ENCODE measurements at places on chromosomes 2 and 18.

DNA sequence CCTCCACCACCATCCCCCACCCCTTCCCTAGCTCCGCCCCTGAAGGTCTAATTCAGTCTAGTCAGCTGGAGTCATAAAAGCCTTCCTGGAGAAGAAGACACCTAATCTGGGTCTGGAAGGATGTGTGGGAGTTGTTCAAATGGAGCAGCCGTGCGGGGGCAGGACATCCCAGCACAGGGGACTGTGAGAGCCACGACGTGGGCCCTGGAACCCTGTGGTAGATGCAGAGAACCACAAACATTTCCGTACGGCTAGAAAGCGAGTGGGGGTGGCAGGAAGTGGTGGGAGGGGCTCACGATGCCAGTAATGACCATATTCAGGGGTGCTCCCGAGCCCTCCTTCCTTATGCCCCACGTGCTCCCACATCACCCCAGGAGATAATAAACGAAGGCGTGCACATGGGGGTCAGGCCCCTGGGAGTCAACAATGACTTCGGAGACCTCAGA, 20.9 kb upstream of the COL6A3 start:
- H3K4me3 ChIP-seq, result peak overlapping the region; percentile 62
- DNase-seq, result peak; percentile 80
- peaks cover 75% of the 10 kb centered on the region for H3K4me1 ChIP-seq
- no peaks in the 10 kb centered on the region for H3K36me3 ChIP-seq

DNA sequence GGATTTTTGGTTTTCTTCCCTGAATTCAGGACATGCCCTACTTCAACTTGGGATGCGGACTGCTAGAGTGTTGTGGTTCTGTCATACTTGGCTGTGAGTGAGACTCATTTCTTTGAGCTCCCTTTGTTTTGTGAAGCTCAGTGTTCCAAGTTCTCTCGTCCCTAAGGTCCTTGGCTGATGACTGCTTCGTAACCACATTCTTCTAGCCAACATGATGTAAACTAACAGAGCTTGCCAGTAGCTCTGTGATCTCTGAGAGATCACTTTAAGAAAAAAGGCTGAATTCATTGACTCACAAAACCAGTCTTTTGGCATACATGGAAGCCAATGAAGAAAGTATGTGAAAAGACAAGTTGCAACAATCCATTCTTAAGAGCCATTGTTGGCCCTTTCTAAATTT, 96.9 kb upstream of the MSTN start:
- no peaks in the 10 kb centered on the region for H3K27me3 ChIP-seq
- no peaks in the 10 kb centered on the region for H3K4me1 ChIP-seq
- H3K4me3 ChIP-seq, result no peak overlapping the region
- no peak overlapping the region for H3K27ac ChIP-seq

DNA sequence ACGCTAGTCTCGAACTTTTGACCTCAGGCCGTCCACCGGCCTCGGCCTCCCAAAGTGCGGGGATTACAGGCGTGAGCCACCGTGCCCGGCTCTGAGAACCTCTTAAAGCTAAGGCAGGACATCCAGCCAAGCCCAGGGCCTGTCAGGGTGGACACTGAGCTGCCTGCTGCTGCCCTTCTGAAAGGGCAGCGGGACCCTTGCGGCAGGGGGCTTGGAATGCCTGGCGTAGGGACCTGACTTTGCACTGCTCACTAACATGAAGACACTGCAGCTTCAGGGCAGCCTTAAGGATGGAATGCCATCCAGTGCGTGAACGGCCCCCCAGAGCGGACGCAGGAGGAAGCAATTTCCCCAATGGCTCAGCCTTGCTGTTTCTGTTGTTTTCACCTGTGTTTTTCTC, 9.0 kb downstream of the CYS1 start:
- DNase-seq, result no peak
- no peak overlapping the region for H3K27ac ChIP-seq
- H3K4me3 ChIP-seq, result no peak overlapping the region

DNA sequence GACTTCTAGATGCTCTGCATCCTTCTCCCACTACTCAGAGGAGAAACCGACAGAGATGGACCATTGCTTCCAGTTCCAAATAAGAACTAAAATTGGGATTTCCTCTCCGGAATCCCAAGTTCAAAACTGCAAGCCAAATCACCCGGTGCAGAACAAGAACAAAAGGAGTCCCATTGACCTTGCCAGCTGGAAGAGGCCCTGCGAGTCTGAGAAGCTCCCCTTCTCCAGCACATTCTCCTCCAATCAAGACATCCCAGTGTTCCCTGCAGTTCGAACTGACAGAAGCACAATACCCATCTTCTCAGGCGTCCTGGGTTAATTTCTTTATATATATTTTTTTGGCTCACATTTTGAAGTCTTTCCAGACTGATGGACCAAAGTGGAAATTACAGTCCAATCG, 195.3 kb upstream of the MEIS1 start:
- no peak overlapping the region for H3K4me3 ChIP-seq
- DNase-seq, result no peak
- H3K27ac ChIP-seq, result no peak overlapping the region
- no peaks in the 10 kb centered on the region for H3K27me3 ChIP-seq
- H3K36me3 ChIP-seq, result no peaks in the 10 kb centered on the region
- no peaks in the 10 kb centered on the region for H3K4me1 ChIP-seq

GRCh38 chr18:45430041-45430440, 185.2 kb upstream of the SLC14A2 start:
- no peaks in the 10 kb centered on the region for H3K36me3 ChIP-seq
- H3K4me3 ChIP-seq, result no peak overlapping the region
- no peaks in the 10 kb centered on the region for H3K4me1 ChIP-seq

- H3K27me3 ChIP-seq, result no peaks in the 10 kb centered on the region
- peak overlapping the region; percentile 87 for H3K27ac ChIP-seq
- DNase-seq, result peak; percentile 29
- peaks cover 18% of the 10 kb centered on the region for H3K4me1 ChIP-seq
- peaks cover 6% of the 10 kb centered on the region for H3K36me3 ChIP-seq
These were observed 624 bp downstream of the METTL8 start for GRCh38 chr2:171432969-171433762.

- H3K36me3 ChIP-seq, result no peaks in the 10 kb centered on the region
- no peak overlapping the region for H3K4me3 ChIP-seq
- H3K27ac ChIP-seq, result no peak overlapping the region
- DNase-seq, result no peak
These were observed 424.4 kb upstream of the REG3G start for GRCh38 chr2:78601113-78601512.

- peaks cover 6% of the 10 kb centered on the region for H3K4me1 ChIP-seq
- DNase-seq, result no peak
- H3K4me3 ChIP-seq, result no peak overlapping the region
- H3K27me3 ChIP-seq, result no peaks in the 10 kb centered on the region
These were observed 93.6 kb downstream of the GYPC start for GRCh38 chr2:126749537-126749936.

DNA sequence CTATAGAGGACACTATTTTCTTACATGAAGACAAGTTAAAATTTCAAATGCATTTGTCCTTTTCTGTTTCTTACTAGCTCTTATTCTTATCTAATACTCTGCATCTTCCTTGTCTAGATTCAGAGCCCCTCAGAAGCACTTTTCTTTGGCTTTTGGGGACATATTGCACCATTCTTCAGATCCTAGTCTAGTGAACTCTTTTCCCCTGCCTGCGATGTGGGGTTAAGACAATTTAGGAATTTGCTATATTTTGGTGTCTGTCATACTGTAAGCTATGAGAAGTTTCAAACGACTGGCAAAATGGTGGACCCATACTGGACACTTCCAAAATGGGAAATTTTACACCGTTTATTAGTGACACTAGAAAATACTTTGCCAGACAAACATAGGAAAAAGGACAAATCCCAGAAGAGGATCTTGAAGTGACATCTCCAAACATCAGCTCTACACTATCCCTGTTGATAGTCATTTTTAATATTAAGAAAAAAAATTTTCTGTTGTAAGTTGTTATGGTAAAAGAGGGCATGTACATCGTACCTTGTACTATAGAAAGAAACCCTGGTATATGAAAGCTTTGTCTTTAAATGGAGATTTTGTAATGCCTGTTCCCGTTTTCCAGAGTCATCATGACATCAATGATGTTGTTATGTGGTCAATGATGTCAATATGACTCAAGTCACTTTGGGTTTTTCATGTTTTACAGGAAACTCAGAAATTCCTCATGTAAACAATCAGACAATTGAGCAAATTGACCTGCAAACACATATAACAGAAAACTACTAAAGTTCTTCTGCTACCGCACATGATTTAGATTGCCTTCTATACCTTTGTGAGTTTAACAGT, 4.4 kb upstream of the KYNU start:
- no peaks in the 10 kb centered on the region for H3K27me3 ChIP-seq
- H3K4me3 ChIP-seq, result no peak overlapping the region
- no peak for DNase-seq
- no peaks in the 10 kb centered on the region for H3K36me3 ChIP-seq
- H3K4me1 ChIP-seq, result no peaks in the 10 kb centered on the region
- H3K27ac ChIP-seq, result no peak overlapping the region

DNA sequence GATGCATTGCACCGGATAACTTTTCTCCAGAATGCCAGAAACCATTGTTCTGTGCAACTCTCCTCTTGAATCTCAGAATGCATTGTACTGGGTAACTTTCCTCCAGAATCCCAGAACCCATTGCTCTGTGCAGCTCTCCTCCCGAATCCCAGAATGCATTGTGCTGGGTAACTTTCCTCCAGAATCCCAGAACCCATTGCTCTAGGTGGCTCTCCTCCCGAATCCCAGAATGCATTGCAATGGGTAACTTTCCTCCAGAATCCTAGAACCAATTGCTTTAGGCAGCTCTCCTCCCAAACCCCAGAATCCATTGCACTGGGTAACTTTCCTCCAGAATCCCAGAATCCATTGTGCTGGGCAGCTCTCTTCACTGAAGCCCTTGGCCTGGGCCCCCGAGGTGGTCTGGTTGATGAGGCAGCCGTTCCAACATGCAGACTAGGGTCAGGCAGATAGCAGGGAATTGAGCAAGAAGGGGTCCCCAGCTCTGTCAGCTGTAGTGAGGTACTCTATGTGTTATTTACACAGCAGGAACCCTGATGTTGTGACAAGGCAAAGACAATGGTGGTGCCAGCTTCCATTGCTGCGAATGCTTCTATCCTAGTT, 9.4 kb downstream of the FOSL2 start:
- no peak overlapping the region for H3K4me3 ChIP-seq
- DNase-seq, result no peak
- no peaks in the 10 kb centered on the region for H3K27me3 ChIP-seq
- no peak overlapping the region for H3K27ac ChIP-seq

- no peak overlapping the region for H3K4me3 ChIP-seq
- no peak overlapping the region for H3K27ac ChIP-seq
- no peak for DNase-seq
These were observed 7.7 kb upstream of the TMSB10 start for GRCh38 chr2:84897773-84898172.

- no peaks in the 10 kb centered on the region for H3K36me3 ChIP-seq
- DNase-seq, result no peak
- no peaks in the 10 kb centered on the region for H3K4me1 ChIP-seq
- H3K27me3 ChIP-seq, result no peaks in the 10 kb centered on the region
- H3K4me3 ChIP-seq, result no peak overlapping the region
These were observed 53.5 kb upstream of the CAPN13 start for GRCh38 chr2:30860726-30861125.

DNA sequence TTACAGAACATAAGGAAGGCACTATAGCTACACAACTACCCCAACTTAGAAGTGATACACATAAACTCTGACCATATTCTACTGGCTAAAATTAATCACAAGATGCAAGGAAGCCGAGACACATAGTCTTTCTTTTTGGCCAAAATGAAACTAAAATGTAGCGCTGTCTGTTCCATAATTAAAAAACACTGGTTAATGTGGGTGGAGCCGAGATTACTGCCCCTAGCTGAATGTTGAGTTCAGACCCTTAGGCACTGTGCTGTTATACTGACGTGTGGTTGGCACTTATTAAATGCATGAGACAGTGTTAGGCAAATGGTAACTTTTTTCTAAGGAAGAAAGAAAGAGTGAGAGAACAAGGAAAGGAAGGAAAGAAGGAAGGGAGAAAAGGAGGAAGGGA, 254.6 kb upstream of the RND3 start:
- H3K27me3 ChIP-seq, result no peaks in the 10 kb centered on the region
- DNase-seq, result no peak
- H3K4me3 ChIP-seq, result no peak overlapping the region
- H3K4me1 ChIP-seq, result no peaks in the 10 kb centered on the region

DNA sequence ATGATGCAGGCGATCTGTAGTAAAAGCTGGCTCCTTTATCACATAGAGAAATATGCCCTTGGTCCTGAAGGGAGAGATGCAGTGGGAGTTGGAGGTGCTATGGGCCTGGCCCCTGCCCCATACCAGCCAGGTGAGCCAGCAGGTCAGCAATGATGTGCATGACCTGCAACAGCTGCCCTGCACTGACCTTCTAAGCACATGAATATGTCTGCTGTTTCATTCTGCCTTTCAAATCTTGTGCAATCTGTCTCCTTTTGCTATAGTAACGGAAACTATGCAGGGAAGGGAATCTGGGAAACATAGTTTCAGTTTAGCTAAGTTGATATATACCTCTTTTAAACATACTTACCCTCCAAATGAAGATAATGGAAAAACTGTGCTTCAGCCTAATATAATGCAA, 235.2 kb downstream of the TDRD15 start:
- H3K27me3 ChIP-seq, result no peaks in the 10 kb centered on the region
- H3K36me3 ChIP-seq, result no peaks in the 10 kb centered on the region

DNA sequence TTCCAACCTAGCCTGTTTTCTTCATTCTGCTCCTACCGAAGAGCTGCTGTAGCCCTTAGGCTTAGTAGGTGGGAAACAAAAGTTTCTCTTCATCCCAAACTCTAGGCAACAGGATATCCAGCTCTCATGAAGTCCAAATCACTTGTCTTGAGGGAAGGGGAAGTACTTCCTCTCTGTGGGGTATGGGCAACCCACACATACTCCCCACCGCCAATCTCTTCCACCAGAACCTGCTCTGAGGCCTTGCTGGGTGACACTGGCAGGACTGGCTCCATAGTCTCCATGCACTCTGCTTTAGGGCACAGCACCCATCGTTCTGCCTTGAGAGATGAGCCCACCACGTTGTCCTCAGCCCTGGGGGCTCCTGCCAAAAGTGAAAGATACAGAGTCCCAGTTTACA, 173.0 kb downstream of the NCK2 start:
- no peaks in the 10 kb centered on the region for H3K27me3 ChIP-seq
- H3K27ac ChIP-seq, result no peak overlapping the region
- peaks cover 12% of the 10 kb centered on the region for H3K4me1 ChIP-seq
- DNase-seq, result no peak
- no peaks in the 10 kb centered on the region for H3K36me3 ChIP-seq

GRCh38 chr2:128781166-128781565, 462.5 kb upstream of the HS6ST1 start:
- no peaks in the 10 kb centered on the region for H3K27me3 ChIP-seq
- no peaks in the 10 kb centered on the region for H3K36me3 ChIP-seq
- H3K27ac ChIP-seq, result no peak overlapping the region
- H3K4me3 ChIP-seq, result no peak overlapping the region
- no peak for DNase-seq
